ENCODE measurements at places on chromosomes 3 and 15. TPM values are rescaled to one million over a fixed set of nuclear protein-coding genes. Genes with fewer than 3 reads are reported as not detected.

Gene KLHL6
- not detected for total RNA-seq

Gene CHRFAM7A
- not detected for total RNA-seq

Gene SLC27A2
- total RNA-seq: 8.1 TPM

DNA sequence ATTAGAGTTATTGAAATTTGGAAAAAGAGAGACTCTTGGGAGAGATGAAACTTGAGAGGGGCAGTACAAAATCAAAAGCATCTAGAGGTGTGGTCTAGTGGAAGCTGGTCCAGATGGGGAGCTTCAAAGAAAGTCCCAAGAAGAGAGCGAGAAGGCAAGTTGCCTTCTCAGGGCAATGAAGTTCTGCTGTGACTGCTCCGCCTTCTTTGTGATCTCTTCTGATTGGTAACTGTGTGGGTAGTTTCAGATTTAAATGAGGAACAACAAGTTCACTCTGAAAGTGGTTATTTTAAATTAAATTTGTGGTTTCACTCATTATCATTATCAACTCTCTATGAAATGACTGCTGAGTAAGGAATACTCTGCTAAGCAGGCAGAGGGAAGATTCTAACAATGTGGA is 233.3 kb downstream of the NLGN1 start:
- no peak overlapping the region for H3K4me3 ChIP-seq
- DNase-seq: no peak
- no peaks in the 10 kb centered on the region for H3K36me3 ChIP-seq
- H3K27ac ChIP-seq: no peak overlapping the region
- peaks cover 7% of the 10 kb centered on the region for H3K27me3 ChIP-seq

- H3K36me3 ChIP-seq: no peaks in the 10 kb centered on the region
- H3K27me3 ChIP-seq: no peaks in the 10 kb centered on the region
- peak; percentile 97 for DNase-seq
Measured at GRCh38 chr15:42707068-42707467, 29.9 kb downstream of the CDAN1 start.

GRCh38 chr15:31486506-31486905 is 159.9 kb downstream of the KLF13 start:
- no peak for DNase-seq
- H3K4me1 ChIP-seq: peaks cover 24% of the 10 kb centered on the region
- H3K27ac ChIP-seq: no peak overlapping the region
- no peaks in the 10 kb centered on the region for H3K36me3 ChIP-seq
- no peak overlapping the region for H3K4me3 ChIP-seq

GRCh38 chr3:161101609-161102008 is 3.5 kb downstream of the B3GALNT1 start:
- peaks cover 39% of the 10 kb centered on the region for H3K36me3 ChIP-seq
- H3K27me3 ChIP-seq: no peaks in the 10 kb centered on the region
- H3K4me3 ChIP-seq: no peak overlapping the region
- DNase-seq: no peak
- H3K27ac ChIP-seq: no peak overlapping the region

GRCh38 chr3:184942735-184943134 is 130.8 kb downstream of the VPS8 start:
- H3K27me3 ChIP-seq: no peaks in the 10 kb centered on the region
- H3K36me3 ChIP-seq: peaks cover 3% of the 10 kb centered on the region
- H3K27ac ChIP-seq: no peak overlapping the region
- no peaks in the 10 kb centered on the region for H3K4me1 ChIP-seq
- DNase-seq: no peak

- H3K36me3 ChIP-seq: no peaks in the 10 kb centered on the region
- H3K4me3 ChIP-seq: no peak overlapping the region
- H3K27me3 ChIP-seq: 0 out of 2 replicates have a peak, but pooled peaks cover 15% of the 10 kb centered on the region
- no peak overlapping the region for H3K27ac ChIP-seq
- DNase-seq: no peak
Measured at GRCh38 chr3:147793841-147794240, 384.7 kb downstream of the ZIC1 start.

DNA sequence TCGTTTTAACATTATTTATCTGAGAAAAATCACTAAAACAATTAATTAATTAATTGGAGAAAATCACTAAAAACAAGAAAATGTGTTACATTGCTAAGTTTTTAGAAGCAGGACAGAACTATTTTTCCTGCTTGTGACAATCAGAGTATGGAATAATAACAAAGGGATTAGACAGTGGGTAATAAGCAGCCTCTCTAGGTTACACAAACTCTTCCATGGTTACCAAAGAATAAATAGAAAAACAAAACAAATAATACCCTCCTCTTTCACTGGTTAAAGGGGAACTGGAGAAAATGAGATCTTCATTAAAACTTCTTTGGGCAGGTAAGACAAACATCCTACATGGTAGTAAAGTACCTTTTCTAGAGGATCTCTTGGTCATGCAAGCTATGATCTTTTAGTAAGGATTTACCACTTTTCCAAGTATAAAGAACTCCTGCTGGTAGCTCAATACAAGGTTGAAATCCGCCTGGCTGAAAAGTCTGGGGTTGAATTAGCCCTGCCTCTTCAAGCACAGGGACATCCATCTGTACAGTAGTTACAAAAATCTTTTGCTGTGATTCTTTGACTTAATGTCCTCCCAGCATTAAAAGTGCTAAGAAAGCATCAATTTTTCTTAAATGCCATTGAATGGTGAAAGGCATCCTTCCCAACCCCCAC is 2.5 kb upstream of the PLCH1 start:
- H3K27me3 ChIP-seq: no peaks in the 10 kb centered on the region
- no peaks in the 10 kb centered on the region for H3K36me3 ChIP-seq
- peaks cover 44% of the 10 kb centered on the region for H3K4me1 ChIP-seq
- H3K27ac ChIP-seq: no peak overlapping the region

DNA sequence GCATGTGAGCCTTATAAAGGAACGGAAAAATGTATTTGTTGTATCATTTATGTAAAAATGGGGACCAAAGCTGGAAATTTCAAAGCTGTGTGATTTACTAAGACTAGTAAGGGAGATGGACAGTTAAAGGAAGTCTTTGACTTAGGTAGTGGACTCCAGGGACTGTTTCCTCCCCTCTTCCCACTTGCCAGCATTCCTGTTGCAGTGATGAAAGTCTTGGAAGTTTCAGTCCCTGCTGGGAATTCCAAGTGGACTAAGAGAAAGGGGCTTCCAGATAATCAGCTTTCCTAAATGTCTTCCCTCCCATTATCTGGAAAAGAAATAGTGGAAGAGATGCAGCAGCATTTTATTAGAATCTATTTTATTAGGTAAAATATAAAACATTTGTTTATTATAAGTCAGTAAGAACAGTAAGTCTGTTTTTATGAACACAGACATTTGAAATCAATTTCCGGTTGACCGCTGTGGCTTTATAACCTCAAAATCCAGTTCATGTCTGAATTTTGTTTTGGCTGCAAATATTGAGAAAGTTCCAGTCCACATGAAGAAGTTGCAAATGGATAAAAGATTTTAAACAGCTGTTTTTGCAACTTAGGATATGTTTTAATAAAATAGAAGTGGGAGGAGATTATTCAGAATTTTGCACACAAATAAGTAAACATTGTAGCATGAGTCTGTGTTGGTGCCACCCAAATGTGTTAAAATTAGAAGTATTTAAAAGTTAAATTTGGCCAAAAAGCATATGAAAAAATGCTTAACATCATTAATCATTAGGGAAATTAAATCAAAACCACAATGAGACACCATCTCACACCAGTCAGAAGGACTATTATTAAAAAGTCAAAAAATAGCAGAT is 141.8 kb downstream of the IL20RB start:
- H3K36me3 ChIP-seq: no peaks in the 10 kb centered on the region
- H3K27ac ChIP-seq: no peak overlapping the region
- H3K4me3 ChIP-seq: no peak overlapping the region
- no peak for DNase-seq
- H3K4me1 ChIP-seq: no peaks in the 10 kb centered on the region

DNA sequence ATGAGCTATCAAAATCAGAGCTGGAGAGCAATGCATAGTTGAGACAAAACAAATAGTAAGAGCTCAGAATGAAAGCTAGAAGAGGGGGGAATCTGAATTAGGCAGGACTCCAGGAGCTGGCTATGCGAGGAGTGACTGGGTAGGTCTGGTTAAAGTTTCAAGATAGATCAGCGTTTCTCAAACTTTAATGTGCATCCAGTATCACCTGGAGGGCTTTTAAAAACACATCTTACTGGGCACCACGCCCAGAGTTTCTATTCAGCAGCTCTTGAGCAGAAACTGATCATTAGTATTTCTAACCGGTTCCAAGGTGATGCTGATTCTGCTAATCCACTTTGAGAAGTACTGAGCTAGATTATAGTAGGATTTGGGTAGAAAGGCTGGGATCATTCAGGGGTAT is 96.2 kb upstream of the ACP3 start:
- no peak overlapping the region for H3K27ac ChIP-seq
- no peaks in the 10 kb centered on the region for H3K36me3 ChIP-seq
- H3K4me1 ChIP-seq: peaks cover 6% of the 10 kb centered on the region
- no peaks in the 10 kb centered on the region for H3K27me3 ChIP-seq
- no peak overlapping the region for H3K4me3 ChIP-seq

DNA sequence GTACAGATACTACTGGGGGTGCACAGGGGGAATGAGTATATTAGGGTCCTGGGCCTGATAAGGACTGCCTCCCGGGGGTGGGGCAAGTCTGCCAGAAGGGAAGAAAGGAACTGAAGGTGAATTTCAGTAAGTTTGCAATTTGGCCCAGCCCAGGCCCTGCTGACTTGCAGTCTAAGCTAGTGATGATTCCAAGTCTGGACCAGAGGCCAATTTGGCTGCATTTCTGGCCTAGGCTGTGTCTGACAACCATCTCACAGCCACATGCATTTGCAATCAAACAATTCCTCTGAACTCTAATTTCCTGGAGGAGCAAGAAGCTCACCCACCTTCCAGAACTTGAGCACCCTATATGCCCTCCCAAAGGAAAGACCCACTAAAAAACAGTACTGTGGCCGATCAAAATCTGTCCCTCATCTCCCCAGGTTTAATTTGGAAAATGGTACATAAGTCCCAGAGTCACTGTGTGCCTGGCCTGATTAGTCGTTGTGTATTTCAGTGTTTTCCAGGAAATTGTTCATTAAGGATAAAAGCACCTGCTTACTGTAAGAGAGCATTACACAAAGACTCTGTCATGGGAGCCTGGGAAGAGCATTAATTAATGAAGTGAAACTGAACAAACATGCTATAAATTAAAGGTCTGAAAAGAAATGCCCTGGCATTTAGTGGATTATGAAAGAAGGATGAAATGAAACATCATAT is 114.5 kb downstream of the MEGF11 start:
- no peak for DNase-seq
- peaks cover 40% of the 10 kb centered on the region for H3K27me3 ChIP-seq
- no peak overlapping the region for H3K4me3 ChIP-seq

GRCh38 chr3:9803494-9803893 is 6.6 kb upstream of the TTLL3 start:
- H3K36me3 ChIP-seq: peaks cover 61% of the 10 kb centered on the region
- peaks cover 5% of the 10 kb centered on the region for H3K4me1 ChIP-seq
- H3K27me3 ChIP-seq: no peaks in the 10 kb centered on the region
- H3K4me3 ChIP-seq: no peak overlapping the region
- no peak for DNase-seq

DNA sequence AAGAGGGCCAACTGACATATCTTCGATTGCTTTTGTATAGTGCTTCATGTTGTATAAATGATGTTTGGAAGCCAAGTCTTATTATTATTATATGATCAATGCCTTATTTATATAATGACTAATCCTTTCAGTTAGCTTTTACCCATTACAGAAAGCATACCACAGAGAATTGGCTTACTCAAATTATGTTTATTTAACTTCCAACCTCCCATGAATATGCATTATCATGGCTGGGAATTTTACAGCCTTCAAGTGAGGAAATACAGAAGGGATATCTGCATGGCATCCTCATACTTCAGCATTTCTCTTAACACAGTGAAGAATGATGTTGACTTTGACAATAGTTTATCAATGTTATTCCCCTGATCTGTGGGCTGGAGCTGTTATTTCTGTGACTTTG is 225.9 kb upstream of the GAP43 start:
- DNase-seq: peak; percentile 18
- H3K27me3 ChIP-seq: no peaks in the 10 kb centered on the region
- H3K4me1 ChIP-seq: no peaks in the 10 kb centered on the region

DNA sequence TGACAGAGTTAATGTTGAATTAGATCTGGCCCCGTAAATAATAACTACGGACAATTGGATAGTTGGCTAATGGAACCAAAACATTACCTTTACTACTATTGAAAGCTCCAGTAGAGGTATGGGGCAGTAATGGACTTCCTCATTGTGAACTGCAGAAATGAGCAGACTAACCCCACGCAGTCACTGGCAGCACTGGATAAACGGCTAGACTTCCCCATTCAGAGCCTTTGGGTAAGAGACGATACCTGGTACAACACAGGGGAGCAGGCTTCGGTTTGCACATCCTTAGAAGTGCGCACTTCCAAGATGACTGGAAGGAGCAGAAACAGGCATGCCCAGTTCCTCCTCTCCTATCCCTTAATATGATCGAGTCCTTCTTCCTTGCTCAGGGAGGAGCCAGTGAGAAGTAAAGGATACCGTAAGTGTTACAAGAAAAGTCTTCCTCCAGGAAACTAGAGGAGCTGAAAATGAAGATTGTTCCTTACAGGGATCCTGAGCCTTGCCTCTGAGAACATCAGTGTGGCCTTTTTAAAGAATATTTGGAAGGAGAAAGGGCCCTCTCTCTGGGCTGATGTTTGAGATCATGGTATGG is 100.5 kb upstream of the NECTIN3 start:
- no peaks in the 10 kb centered on the region for H3K36me3 ChIP-seq
- no peak for DNase-seq
- no peaks in the 10 kb centered on the region for H3K27me3 ChIP-seq
- H3K4me3 ChIP-seq: no peak overlapping the region
- no peaks in the 10 kb centered on the region for H3K4me1 ChIP-seq
- H3K27ac ChIP-seq: no peak overlapping the region

DNA sequence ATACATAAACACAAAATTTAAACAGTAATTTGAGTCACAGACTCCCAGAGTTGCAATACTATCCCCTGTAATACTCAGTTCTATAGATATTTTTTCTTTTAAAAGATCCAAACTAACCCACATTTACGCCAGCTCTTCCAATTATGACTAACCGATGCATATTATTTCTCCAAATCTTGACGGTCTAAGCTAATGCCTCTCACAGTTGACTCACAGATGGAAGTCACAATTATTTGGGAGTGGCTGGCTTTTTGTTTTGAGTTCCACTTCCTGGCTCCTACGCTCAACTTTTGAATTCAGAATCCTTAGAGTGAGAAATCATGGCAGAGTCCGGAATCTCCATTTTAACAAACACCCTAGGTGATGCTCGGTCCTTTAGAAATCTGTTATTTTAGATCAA is 749.9 kb downstream of the FHIT start:
- peak overlapping the region; percentile 20 for H3K4me3 ChIP-seq
- DNase-seq: peak; percentile 55
- H3K27me3 ChIP-seq: no peaks in the 10 kb centered on the region
- H3K36me3 ChIP-seq: no peaks in the 10 kb centered on the region

- H3K4me1 ChIP-seq: no peaks in the 10 kb centered on the region
- H3K27me3 ChIP-seq: no peaks in the 10 kb centered on the region
- H3K36me3 ChIP-seq: no peaks in the 10 kb centered on the region
- H3K27ac ChIP-seq: no peak overlapping the region
- no peak for DNase-seq
Measured at GRCh38 chr3:119613201-119613600, 15.5 kb downstream of the PLA1A start.

- no peaks in the 10 kb centered on the region for H3K36me3 ChIP-seq
- H3K4me1 ChIP-seq: peaks cover 20% of the 10 kb centered on the region
- no peak for DNase-seq
- no peak overlapping the region for H3K27ac ChIP-seq
Measured at GRCh38 chr3:150594150-150594549, 9.0 kb upstream of the SELENOT start.

All from PC-3 (cell line).